Renal cortical epithelial cell (primary cell): ENCODE measurements at places on chromosomes 4 and X. TPM values are rescaled to one million over a fixed set of nuclear protein-coding genes. Genes with fewer than 3 reads are reported as not detected.
A peak's percentile ranks its signal among the peaks of the same experiment; 100 is the strongest.

The MAGEA12 gene
- not detected in 2 replicates for total RNA-seq

DNA sequence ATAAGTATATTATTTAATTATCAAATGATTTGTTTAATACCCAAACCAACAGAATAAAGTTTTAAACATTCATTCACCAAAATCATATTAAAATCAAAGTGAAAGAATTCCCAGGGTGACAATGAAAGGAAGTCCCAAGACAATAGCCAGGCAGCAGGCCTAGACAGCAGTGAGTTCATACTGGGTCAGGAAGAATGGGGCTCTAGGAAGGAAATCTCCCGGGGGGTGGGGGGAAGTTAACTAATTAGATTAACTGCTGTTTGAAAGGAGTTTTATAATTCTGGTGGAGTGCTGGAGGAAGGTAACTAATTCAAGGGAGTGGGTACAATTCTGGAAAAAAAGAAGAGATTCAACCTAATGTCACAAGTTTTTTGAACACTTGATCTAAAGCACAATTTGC lies 104.1 kb downstream of the ZAR1 start:
- no peak for DNase-seq

DNA sequence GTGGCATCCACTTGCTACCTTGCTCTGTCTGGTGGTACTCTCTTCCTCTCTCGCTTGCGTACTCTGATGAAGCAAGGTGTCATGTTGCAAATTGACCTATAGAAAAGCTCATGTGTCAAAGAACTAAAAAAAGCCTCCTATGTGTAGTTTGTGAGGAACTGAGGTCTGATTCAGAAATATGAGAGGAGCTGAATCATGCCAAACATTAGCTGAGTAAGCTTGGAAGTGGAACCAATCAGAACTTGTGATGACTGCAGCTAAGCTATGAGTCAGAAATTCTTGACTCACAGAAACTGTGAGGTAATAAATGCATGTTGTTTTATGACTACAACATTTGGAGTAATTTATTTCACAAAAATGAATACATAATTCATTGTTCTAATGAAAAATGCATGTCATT lies 2138.8 kb downstream of the PCDH7 start:
- peak; percentile 85 for DNase-seq

GRCh38 chr4:156974264-156974663 lies 2.7 kb upstream of the PDGFC start:
- peak; percentile 91 for DNase-seq

The SERTM2 gene
- 0.17 and 0.40 TPM in 2 replicates for total RNA-seq

DNA sequence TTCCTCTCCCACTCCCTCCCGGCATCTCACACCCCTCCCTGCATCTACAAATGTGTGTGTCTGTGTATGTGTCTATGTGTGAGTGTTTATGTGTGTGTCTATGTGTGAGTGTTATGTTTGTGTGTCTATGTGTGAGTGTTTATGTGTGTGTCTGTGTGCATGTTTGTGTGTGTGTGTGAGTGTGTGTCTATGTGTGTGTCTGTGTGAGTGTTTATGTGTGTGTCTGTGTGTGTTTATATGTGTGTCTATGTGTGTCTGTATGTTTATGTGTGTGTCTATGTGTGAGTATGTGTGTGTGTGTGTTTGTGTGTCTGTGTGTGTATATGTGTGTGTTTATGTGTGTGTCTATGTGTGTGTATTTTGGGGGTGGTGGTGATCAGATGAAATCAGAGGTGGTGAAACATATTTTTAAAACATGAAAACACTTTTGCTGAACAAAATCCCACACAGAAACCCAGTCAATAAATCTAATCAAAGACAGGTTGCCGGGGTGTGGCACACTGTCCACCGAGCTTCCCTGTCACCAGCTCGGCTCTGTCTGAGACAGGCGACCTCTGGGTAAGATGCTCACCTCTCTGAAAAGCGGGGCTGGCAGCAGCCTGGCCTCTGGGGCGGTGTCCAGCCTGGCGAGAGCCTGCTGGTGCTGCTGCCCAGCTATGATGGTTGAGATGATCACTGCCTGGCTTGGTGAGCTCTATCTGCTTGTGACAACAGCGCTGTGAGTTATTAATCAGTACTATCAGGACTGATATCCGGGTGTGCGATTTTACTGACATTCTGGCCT lies 186.7 kb upstream of the PSAPL1 start:
- DNase-seq = no peak

The GPRASP1 gene
- 0.35 and 2.5 TPM in 2 replicates for total RNA-seq

- no peak for DNase-seq
These were observed 130.9 kb downstream of the CBR4 start for GRCh38 chr4:168879188-168879587.

DNA sequence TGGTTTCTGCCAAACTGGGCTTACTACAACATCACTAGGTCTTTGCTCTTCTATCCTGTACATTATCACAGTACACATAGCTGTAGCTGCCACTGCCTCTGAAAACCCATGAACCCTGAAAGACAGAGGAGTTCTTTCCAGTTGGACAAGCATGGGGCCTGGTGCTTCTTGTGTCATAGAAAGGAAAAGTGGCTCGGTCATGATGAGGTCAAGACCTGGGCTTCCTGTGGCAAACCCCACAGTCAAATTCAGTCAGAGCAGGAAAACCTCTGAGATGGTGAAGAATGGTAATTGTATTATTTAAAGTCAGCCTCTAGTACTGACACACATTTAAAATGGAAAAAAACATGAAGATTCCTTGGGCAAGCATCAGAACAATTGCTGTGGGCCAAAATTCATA lies 133.3 kb upstream of the PRPS2 start:
- peak; percentile 7 for DNase-seq

The SOX3 gene
- total RNA-seq = not detected in 2 replicates

- peak; percentile 44 for DNase-seq
These were observed 11.1 kb downstream of the RASL11B start for GRCh38 chr4:52873191-52873590.

GRCh38 chrX:7711167-7711566 lies 131.8 kb upstream of the VCX start:
- DNase-seq = peak; percentile 0

The MXD4 gene
- total RNA-seq = 41.0 and 102 TPM in 2 replicates

DNA sequence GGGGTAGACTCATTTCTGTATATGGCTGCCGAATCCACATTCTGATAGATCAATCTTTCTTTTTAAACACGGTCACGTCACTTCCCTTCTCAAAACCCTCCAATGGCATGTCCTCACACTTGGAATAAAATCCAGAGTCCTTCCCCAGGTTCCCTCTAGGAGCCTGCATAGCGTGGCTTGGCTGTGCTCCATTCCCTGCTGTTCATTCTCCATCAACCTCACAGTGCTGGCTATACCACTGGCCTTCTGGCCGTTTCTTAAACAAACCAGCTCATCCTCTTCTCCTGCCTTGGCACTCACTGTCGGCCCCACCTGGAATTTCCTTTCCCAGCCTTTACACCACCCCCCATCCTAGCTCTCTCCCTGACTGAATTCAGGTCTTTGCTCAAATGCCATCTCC lies 77.1 kb downstream of the RBM47 start:
- no peak for DNase-seq

The CMC4 gene
- 9.4 and 10.2 TPM in 2 replicates for total RNA-seq

The DUX4 gene
- not detected in 2 replicates for total RNA-seq

The BEND2 gene
- total RNA-seq = not detected in 2 replicates

DNA sequence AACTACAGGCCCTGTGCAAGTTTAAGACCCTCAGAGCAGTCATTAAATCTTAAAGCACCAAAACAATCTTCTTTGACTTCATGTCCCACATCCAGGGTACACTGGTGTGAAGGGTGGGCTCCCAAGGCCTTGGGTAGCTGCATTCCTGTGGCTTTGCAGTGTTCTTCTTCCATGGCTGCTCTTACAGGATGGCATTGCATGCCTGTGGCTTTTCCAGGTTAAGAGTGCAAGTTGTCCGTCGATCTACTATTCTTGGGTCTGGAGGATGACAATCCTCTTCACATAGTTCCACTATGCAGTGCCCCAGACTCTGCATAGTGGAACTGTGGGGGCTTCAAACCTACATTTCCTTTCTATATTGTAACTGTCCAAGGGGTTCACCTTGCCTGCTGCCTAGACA lies 494.5 kb downstream of the CFAP47 start:
- peak; percentile 13 for DNase-seq

The SPOCK3 gene
- not detected in 2 replicates for total RNA-seq

DNA sequence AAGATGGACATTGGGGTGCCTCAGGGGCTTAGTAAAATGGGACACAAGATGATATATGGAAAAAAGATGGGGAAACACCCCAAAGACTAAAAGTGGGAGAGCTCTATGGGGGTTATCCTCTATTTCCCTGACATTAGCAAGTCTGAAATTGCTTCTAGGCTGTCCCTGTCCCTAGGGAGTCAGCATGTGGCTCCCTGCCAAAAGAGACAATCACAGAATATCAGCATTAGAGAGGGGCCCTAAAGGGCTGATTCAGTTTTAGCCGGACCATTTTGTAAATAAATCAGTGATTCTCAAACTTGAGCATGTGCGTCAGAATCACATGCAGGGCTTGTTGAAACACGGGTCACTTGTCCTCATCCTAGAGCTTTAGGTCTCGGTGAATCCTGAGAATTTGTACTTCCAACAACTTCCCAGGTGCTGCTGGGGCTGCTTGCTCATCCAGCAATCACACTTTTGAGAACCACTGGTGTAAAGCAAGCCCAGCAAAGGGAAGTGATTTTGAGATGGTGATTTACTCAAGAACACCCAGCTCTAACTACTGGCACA lies 165.3 kb upstream of the DGKK start:
- no peak for DNase-seq

DNA sequence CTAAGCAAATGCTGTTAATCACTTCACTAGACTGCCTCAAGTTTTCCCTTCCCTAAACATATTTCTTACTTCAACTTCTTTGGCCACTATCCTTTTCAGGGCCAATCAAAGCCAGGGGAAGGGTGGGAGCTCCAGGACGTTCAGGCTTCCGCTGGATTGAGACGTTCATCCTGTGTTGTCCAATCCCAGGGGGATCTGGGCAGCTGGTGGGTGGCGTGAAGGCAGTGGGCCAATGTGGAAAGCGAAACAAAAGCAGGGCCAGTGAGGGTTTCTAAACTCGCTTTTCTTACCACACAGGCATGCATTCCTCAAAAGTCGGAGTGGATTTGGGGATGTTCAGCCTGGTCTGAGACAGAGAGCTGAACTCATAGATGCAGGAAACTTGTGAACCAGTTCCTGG lies 7.6 kb downstream of the CXCL13 start:
- DNase-seq = no peak

- no peak for DNase-seq
These were observed 30.5 kb downstream of the F11 start for GRCh38 chr4:186296481-186296880.

The EDA gene
- total RNA-seq = 0.55 and 0.87 TPM in 2 replicates

DNA sequence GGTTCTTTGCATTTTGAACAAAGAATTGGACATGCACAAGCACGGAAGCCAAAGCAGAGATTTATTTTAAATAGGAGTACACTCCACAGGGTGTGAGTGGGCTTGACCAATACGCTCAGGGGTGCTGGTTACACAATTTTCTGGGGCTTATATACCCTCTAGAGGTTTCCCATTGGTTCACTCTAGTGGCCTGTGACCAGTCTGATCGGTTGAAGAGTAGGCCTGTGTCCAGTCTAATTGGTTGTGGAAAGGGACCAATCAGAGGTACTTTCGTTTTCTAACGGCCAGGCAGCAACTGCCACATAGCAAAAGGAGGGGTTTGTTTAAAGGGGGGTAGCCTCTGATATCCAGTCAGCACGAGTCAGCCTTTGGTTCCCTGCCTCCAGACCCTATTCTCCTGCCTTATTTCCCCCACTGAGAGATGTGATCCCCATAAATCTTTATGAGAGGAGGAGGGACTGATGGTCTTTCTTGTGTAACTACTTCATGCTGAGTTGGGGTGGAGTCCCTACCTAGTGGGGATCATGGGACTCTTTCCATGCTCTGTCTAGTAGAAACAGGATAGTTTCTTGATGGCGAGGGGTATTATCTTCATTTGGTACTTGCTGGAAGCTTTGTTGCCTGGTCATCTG lies 11.3 kb upstream of the AREG start:
- no peak for DNase-seq

GRCh38 chr4:77917075-77917474 lies 54.4 kb downstream of the MRPL1 start:
- no peak for DNase-seq

The MGARP gene
- 2.3 and 2.6 TPM in 2 replicates for total RNA-seq

DNA sequence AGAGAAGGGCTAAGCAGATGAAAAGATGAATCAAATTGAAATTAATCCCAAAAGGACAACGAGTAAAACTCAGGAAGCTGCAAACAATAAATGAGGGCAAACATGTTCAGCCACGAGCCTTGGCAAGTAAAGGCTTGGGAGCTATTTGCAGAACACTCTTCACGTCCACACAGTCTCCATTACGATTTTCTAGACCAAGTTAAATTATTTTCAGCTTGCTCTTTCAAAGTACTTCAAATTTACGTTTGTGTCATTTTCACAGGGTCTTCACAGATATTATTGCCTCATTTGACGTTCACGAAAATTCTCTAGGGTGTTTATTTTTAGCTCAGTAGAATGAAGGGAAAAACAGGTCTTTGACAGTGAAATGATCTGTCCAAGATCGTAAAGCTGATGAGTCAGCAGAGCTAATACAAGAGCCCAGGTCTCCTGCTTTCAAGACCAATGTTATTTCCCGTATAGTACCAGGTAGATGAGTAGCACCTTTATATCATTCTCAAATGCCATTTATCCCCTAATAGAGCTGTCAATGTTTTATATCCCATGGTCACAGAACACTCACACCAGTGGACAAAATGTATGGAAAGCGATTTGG lies 20.9 kb downstream of the KLB start:
- DNase-seq = peak; percentile 22

GRCh38 chr4:116055857-116056827 lies 942.7 kb upstream of the NDST4 start:
- peak; percentile 33 for DNase-seq

The REPS2 gene
- 2.3 and 37.8 TPM in 2 replicates for total RNA-seq

The PARM1 gene
- total RNA-seq = 0.05 and 0.35 TPM in 2 replicates

- DNase-seq = peak; percentile 49
These were observed 2.4 kb upstream of the BCOR start for GRCh38 chrX:40100141-40100536.

The TMPRSS11D gene
- total RNA-seq = not detected in 2 replicates

DNA sequence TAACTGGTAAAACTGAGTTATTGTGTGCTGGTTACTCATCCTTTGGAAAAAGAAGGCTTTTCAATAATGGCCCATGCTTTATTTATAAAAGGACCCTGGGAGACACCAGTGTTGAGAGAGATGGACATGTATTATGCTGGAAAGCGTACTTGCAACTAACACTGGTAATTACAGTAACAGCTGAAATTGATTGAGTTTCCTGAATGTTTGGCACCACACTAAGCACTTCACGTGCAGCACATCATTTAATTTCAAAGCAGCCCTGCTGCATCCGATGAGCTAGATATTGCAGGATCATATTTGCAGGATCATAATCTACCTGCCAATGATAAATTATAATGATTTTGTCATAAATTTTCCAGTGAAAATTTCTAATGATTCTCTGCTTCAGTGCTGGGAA lies 81.5 kb downstream of the QRFPR start:
- no peak for DNase-seq

- no peak for DNase-seq
These were observed 413.4 kb upstream of the AGA start for GRCh38 chr4:177855507-177856197.

The MAGEE1 gene
- 1.0 and 3.3 TPM in 2 replicates for total RNA-seq

The SPANXA1 gene
- not detected in 2 replicates for total RNA-seq

DNA sequence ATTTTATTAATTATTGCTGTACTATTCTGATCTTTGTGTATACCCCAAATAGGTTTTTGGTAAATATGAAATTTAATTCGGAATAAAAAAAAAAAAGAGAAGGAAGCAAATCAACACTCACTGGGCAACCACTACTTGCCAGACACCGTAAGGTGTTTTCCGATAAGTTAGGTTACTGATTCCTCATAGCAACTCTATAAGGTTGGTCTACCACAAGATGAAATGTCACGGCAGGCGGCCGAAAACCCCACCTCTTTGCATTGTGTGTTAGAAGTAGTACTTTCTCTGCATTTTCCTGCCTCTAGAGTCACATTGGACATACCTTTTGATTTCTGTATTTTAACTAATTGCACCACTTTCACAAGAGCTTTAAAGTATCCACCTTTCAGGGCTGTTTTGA lies 44.5 kb upstream of the RASGEF1B start:
- no peak for DNase-seq

The FRG2 gene
- total RNA-seq = not detected in 2 replicates
